SHP77 (cell line): ENCODE measurements at places on chromosomes 5 and 9.

DNA sequence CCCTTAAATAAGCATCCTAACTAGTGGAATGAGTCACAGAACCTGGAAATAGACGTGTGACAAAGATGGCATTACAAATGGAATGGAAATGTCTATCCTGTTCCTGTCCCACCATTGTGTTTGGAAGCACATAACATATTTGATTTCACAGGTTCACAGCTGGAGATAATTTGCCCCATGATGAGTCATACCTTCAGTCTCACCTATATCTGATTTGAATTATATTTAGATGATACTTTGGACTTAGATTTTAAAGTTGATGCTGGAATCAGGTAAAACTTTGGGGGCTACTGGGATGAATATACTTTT, 92.5 kb downstream of the CEMIP2 start:
- DNase-seq = no peak

GRCh38 chr5:149799119-149799623, 69.1 kb downstream of the PPARGC1B start:
- peak; percentile 42 for DNase-seq

GRCh38 chr5:9126490-9126889, 419.4 kb downstream of the SEMA5A start:
- no peak for DNase-seq

DNA sequence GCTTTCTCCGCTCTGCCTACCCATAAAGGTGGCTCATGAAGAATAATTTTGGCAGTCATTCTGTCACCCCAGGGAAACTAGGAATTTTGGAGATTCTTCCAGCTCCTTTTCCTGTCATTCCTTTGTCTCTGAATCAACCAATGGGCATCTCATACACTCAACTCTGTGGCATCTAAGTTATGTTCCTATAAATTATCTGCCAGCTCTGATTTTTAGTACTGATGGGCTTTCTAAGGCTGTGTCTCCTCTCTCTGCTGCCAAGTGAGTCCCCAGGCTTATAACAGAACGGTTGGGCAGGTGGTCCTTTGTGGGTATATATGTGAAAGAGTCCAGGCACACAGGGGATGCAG, 226.8 kb downstream of the NMUR2 start:
- DNase-seq = no peak

DNA sequence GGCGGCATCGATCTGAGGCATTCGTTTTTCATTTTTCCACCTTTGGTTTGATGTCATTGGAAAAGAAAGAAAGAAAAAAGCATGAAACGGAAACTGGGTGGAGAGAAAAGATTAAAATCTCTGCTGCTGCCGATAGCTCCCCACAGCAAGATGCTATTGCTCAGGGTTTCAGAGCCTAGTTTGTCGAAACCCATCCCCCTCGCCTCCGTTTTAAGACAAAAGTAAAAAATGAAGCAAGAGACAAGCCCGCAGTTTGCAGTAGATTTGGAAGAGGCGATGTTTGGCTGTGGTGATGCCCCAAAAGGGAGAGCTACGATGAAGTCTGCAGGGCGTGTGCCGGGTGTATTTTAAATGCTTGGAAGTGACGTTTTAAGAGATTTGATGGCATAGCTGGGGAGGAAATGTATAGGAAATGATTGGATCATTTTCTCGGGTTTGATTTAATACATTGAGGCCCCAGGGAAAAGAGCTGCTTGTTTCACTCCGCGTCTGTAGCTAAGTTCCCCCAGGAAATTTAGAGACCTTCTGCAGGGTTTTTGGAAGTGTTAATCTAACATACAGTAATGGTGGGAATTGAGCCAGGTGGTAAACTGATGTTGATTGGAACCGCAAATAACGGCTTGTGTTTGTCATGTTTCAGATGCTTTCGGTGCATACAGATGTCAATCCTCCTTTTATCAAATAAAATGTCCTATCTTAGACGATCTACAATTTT, 909 bp downstream of the NDFIP1 start:
- DNase-seq = no peak

DNA sequence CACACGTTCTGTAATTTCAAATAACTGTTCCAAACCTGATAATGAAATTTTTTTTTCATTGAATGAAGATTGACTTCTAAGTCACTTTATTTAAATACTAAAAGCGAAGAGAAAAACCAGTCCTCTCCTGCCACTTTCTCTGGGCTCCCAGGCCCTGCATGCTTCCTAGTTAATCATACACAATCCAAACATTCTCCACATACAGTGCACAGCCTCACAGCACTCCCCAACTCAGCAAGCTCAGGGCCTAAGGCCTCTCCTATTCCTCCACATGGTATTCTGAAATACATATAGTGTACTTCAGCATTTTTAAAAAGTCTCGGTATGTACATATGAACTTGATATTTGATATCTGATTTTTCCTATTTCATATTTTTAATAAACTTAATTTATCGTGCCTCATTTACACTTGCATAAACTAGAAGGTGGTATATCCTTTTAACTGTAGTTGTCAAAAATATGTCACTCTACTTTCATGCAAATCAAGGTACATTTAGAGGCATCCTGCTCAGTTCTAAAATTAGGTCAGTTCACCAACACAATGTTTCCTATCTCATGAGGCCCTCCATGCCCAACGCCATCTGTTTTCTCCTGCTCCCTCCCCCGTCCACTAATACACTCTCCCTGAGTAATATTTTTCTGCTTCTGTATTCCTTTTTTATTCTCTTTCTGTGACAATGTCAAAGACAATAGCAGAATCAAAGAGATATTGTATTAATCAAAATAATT, 206.7 kb downstream of the ARRDC3 start:
- DNase-seq = no peak

- no peak for DNase-seq
These were observed 17.9 kb upstream of the DAPK1 start for GRCh38 chr9:87479801-87480201.

- DNase-seq = no peak
These were observed 11.9 kb upstream of the PLCXD3 start for GRCh38 chr5:41522193-41522786.

GRCh38 chr5:133842846-133843611, 125.4 kb downstream of the C5orf15 start:
- DNase-seq = no peak

- no peak for DNase-seq
These were observed 949 bp downstream of the SERINC5 start for GRCh38 chr5:80254767-80255430.

DNA sequence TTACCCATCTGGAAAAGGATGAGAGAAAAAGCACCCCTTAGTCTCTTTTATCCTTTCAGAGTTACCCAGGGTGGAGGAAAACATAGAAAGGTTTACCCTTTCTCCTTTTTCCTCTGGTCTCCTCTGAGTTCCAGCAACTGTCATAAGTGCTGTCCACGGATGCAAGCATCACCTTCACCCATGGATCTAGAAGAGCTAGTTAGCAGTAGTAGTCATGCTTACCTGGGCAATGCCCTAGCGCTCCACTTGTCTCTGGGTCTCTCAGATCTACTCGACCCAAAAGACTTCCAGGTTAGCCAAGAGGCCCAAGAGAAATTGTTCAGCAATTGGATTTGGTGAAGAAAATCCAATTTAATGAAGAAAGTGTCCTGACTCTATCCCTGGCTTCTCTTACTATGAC, 656.2 kb upstream of the PTPRD start:
- DNase-seq = no peak

GRCh38 chr5:165460911-165461310, 1955.5 kb downstream of the MAT2B start:
- DNase-seq = no peak

- no peak for DNase-seq
These were observed 50.5 kb upstream of the STC2 start for GRCh38 chr5:173378727-173379126.

GRCh38 chr9:69120380-69121154, 53.5 kb upstream of the TJP2 start:
- peak; percentile 12 for DNase-seq

GRCh38 chr5:158023266-158023665, 164.3 kb upstream of the CLINT1 start:
- DNase-seq = no peak

DNA sequence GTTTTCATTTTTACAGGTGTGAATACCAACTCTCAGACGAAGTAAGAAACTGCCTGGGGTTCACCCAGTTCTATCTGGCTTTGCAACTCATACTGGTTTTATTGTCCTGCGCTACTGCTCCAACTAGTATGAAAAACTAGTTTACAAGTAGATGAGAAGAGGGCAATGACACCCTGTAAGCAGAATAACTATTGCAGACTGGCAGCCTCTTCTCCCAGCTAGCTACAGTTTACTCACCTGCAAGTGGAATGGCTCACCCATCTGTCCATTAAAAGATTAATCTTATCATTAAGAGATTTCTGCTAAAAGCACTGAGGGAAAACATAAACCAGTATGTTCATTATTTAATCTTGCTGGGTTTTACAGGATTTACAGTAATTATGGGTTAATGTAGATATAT, 113.4 kb downstream of the FRMD3 start:
- DNase-seq = no peak

DNA sequence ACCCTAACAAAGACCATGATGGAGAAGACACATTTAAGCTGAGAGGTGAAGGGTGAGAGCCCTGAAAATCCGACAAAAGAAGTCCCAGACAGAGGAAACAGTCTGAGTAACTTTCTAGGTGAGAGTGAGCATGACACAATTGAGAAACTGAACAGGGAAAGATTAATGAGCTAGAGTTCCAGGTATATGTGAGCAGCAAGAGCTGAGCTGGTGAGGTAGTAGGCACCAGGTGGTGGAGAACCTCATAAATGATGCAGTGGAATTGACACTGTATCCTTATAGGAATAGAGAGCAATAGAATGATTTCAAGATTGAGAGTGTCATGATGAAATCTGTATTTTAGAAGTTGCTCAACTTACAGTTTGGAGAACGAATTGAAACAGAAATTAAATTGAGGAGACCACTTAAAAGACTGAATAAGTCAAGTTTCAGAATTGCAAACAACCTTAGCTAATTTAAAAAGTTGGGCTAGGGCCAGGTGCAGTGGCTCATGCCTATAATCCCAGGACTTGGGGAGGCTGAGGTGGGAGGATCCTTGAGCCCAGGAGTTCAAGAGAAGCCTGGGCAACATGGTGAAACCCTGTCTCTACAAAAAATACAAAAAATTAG, 89.8 kb downstream of the NREP start:
- DNase-seq = no peak

- DNase-seq = no peak
These were observed 1.9 kb downstream of the RAI14 start for GRCh38 chr5:34657988-34658387.

DNA sequence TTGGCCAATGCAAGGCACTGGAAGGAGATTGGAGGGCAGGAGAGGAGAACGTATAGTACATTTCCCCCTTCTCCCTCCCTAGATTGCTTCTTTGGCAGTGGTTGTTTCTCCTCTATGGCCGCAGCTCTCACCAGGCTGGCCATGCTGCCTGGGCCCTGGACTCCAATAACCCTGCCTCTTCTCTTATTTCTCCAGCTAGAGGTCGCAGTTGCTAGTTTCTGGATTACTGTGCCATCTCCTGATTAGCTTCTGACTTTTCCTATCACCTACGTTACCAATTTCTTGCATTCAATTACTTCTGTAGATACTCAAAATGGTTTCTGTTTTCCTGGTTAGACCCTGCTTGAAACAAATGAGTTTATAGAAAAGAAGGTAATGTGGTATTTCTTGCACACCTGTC, 2.4 kb upstream of the MACIR start:
- DNase-seq = no peak

DNA sequence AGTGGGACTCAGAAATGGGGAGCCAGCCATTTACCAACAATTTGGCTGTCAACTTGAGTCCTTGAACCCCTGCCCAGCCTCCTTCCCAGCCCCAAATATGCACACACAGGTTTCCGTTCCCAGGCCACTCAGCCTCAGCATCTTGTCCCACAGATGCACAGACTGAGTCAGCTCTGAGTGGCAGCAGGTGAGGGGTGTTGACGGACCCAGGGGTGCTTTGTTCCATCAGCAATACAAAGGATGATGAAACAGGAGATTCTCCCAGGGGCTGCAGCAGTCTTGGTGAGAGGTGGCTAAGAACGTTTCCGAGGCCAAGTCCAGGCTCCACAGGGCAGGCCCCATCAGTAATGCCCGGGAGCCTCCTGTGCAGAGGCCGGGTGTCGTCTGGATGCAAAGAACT, 4.9 kb upstream of the OLFM1 start:
- DNase-seq = no peak

GRCh38 chr5:170223360-170223759, 9.4 kb upstream of the C5orf58 start:
- no peak for DNase-seq
